ENCODE measurements at places on chromosomes 12 and 14. TPM values are rescaled to one million over a fixed set of nuclear protein-coding genes. Genes with fewer than 3 reads are reported as not detected.

Gene OR11H12
- not detected for total RNA-seq

Gene RNASE3
- not detected for total RNA-seq

Gene RNU4-1
- total RNA-seq: not detected

Gene TMBIM6
- total RNA-seq: 492 TPM

Gene DAAM1
- total RNA-seq: 11.3 TPM

Gene ADAM21
- total RNA-seq: 0.05 TPM

Gene SYNE2
- 10.3 TPM for total RNA-seq

Gene RHEBL1
- 3.4 TPM for total RNA-seq

Gene FAM234B
- 3.8 TPM for total RNA-seq

Gene MYL6B
- total RNA-seq: 72.9 TPM

Gene B4GALNT3
- 0.56 TPM for total RNA-seq

Gene NOP9
- 16.2 TPM for total RNA-seq

Measured in A549 treated with GW870086 at 1 μM for 4 hours (cell line).